Activated CD4-positive, alpha-beta T cell treated with anti-CD3 and anti-CD28 coated beads for 48 hours (primary cell): ENCODE measurements at places on chromosomes 1 and 21.

GRCh38 chr1:53944469-53945182, 873 bp downstream of the IFT25 start:
- DNase-seq, result peak; percentile 9

- DNase-seq, result no peak
These were observed 336.8 kb downstream of the SEC16B start for GRCh38 chr1:177632923-177633615.

DNA sequence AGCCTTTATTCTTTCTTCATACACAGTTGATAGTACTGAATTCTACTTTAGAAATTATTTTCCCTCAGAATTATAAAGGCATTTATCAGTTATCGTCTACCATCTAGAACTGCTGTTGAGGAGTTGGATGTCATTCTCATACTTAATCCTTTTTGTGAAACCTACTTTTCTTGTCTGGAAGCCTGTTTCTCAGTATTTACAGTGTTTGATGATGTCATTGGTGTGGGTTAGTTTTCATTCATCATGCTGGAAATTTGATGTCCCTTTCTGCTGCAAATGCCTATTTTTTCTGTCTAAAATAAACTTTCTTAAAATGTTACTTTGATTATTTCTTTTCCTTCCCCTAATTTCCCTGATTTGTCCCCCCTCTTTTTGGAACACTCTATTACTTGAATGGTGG, 22.8 kb upstream of the ZNF281 start:
- no peak for DNase-seq

- DNase-seq, result no peak
These were observed 18.8 kb upstream of the HAX1 start for GRCh38 chr1:154253671-154254070.

- no peak for DNase-seq
These were observed 408.7 kb downstream of the NCAM2 start for GRCh38 chr21:21406921-21407320.

GRCh38 chr1:169550294-169550693, 36.0 kb downstream of the F5 start:
- no peak for DNase-seq

GRCh38 chr1:49026230-49026811, 249.6 kb upstream of the BEND5 start:
- DNase-seq, result no peak

DNA sequence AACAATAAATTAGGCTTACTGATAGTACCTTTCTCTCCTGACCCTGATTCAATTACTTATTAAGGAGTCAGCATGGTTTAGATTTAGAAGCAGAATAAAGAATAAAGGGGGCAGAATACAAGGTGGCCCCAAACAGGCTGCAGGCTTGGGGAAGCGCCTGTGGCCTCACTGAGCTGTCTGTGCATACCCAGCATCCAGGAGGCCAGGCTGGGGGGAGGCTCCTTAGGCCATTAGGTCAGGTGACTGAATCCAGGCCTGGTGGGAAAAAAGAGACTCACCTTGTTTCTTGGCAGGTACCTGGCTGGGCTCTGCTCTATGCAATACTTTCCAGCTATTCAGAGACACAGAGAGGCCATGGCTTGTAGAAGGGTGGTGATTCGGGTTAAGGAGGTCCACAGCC, 38.8 kb downstream of the PGBD5 start:
- no peak for DNase-seq

DNA sequence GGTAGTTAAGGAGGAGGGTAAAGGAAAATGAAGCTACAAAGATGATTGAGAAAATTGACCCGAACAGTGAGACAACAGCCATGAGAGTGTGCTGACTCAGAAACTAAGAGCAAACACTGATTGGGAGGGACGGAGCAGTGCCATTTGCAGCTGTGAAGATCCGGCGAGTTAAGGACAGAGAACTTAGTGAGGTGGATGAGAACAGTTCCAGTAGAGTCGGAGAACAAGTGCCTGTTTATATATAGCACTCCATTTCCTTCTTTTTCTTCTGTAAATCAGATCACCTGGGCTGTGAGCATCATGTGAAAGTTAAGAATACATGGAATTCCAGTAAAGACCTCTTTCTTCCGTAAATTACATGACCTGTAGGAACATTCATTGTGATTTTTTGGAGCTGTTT, 145.7 kb downstream of the KCNK2 start:
- no peak for DNase-seq

- no peak for DNase-seq
These were observed 7.9 kb downstream of the MEF2D start for GRCh38 chr1:156492591-156493080.

DNA sequence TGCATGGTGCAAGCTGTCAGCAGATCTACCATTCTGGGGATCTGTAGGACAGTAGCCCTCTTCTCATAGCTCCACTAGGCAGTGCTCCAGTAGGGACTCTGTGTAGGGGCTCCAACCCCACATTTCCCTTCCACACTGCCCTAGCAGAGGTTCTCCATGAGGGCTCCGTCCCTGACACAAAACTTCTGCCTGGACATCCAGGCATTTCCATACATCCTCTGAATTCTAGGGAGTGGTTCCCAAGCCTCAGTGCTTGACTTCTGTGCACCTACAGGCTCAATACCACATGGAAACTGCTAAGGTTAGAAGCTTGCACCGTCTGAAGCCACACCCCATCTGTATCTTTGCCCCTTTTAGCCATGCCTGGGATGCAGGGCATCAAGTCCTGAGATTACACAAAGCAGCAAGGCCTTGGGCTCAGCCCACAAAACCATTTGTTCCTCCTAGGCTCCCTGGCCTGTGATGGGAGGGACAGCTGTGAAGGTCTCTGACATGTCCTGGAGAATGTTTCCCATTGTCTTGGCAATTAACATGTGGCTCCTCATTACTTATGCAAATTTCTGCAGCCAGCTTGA, 117.0 kb upstream of the NFIA start:
- DNase-seq, result no peak

DNA sequence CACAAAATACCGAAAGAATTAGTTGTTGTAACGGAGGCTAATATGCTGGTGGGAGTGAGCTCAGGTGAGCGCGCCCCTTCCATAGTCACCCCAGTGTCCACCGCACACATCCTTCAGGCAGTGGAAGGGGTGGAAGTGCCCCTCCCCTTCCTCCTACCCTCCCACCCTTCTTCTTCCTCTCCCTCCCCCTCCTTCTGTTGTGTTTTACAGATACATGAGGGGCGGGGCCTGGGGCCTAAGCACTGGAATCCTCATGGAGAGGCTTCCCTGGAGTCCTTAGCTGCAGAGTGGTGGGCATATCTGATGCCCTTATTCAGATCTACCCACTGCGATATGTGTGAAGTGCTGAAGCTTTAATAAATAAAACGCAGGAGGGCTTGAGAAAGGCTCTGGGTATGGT, 10.3 kb upstream of the ADARB1 start:
- DNase-seq, result no peak

DNA sequence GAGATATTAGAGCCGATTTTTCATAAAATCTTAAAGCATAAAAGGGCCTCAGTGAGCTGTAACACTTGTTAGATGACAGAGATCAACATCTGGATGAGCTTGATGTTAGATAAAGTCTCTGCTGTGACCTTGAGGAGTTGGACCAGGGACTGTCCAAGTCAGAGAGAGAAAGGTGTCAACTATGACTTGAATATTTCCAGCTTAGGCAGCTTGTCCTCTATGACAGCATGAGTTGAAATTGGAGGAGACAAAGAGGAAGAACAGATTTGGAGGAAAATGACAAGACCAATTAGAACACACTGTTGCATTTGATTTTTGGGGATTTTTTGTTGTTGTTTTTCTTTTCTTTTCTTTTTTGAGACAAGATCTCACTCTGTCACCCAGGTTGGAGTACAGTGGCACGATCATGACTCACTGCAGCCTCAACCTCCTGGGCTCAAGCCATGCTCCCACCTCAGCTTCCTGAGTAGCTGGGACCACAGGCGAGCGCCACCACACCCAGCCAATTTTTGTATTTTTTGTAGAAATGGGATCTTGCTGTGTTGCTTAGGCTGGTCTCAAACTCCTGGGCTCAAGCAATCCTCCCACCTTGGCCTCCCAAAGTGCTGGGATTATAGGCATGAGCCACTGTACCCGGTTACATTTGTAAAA, 35.3 kb upstream of the CLIC4 start:
- no peak for DNase-seq

GRCh38 chr1:89692601-89693521, 59.9 kb downstream of the LRRC8C start:
- DNase-seq, result no peak

DNA sequence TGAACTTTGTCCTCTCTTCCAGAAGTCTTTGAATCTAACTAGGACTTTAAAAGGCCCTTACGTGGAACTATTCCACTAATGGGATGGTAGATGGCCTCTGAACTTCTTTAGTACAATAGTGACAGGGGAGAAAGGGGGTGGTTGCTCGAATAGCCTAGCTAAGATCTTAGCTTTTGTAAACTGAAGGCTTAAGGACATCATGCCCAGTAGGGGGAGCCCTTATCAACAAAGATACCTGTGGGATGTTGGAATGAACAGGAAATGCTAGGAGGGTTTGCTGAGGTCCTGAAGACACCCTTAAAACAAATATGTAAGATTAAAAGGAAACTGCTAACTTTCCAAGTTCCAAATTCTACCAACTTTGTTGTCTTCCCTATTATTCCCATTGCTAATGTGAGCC, 33.2 kb downstream of the NHLH2 start:
- DNase-seq, result peak; percentile 55

GRCh38 chr1:162087111-162087510, 17.6 kb downstream of the NOS1AP start:
- DNase-seq, result no peak

DNA sequence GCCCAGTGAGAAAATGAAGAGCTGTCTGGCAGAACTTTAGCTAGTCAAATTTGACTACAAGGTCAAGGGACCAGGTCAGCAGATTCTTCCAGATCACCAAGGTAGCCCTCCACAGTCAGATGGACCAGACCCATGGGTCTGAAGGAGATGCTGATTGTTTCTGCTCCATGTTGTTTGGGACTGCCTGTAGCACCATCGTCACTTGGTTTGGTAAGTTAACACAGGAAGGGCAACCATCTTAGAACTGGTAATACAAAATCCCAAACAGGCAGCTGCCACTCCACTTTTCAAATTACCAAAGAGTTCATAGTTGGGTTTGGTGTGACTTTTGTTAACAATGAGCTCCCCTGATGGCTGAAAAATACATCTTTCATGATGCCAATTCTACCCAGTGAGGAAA, 9.0 kb downstream of the ITPKB start:
- DNase-seq, result no peak

DNA sequence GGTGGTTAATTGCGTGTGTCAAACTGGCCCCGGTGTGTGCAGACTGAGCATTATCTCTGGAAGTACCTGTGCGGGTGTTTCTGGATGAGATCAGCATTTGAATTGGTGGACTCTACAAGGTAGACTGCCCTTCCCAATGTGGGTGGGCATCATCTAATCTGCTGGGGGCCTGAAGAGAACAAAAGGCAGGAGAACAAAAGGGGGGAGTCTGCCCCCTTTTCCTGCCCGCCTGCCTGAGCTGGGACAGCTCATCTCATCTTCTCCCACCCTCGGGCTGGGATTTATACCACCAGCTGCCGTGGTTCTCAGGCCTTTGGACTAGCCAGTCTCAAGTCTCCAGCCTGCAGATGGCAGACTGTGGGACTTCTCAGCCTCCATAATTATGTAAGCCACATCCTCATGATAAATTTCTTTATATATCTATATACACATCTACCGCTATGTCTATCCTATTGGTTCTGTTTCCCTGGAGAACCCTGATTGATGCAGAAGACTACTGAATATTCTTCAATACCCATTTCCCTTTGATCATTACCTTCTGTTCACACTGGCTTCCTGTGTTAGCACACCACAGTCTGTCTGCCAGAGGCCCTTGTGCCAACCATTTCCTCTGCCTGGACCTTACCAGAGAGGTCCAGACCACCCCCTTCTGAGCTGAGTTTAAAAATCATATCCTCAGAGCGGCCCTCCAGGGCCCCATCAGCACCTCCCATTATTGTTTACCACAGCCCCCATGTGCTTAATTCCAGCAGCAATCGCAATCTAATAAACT, 25.2 kb downstream of the RCAN1 start:
- DNase-seq, result no peak

DNA sequence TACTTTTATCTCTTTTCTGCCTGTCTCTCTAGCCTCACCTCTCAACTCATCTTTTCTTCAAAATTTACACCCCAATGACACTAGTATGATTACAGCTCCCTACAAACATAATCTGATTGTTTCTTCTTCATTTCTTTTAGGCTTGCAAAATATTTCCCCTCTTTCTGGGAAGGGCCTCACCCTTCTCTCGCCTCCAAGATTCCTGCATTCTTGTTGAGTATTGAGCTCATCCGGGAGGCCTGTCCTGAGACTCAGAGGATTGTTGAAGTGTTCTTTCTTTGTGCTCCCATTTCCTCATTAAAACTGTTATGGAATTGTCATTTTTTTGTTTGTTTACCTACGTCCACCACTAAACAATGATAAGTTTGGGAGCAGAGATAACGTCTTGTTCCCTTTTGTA, 99.1 kb upstream of the CHRM3 start:
- no peak for DNase-seq

- DNase-seq, result no peak
These were observed 5.1 kb downstream of the LRRN2 start for GRCh38 chr1:204680461-204680860.

- peak; percentile 98 for DNase-seq
These were observed 43.7 kb downstream of the MEF2D start for GRCh38 chr1:156456625-156457465.

GRCh38 chr1:212608959-212609700, 569 bp downstream of the ATF3 start:
- peak; percentile 58 for DNase-seq

- DNase-seq, result no peak
These were observed 9.6 kb downstream of the WRAP73 start for GRCh38 chr1:3640121-3640837.

GRCh38 chr1:166172106-166172505, 5.3 kb upstream of the FAM78B start:
- no peak for DNase-seq

GRCh38 chr1:117600966-117601365, 4.9 kb upstream of the TENT5C start:
- DNase-seq, result no peak

DNA sequence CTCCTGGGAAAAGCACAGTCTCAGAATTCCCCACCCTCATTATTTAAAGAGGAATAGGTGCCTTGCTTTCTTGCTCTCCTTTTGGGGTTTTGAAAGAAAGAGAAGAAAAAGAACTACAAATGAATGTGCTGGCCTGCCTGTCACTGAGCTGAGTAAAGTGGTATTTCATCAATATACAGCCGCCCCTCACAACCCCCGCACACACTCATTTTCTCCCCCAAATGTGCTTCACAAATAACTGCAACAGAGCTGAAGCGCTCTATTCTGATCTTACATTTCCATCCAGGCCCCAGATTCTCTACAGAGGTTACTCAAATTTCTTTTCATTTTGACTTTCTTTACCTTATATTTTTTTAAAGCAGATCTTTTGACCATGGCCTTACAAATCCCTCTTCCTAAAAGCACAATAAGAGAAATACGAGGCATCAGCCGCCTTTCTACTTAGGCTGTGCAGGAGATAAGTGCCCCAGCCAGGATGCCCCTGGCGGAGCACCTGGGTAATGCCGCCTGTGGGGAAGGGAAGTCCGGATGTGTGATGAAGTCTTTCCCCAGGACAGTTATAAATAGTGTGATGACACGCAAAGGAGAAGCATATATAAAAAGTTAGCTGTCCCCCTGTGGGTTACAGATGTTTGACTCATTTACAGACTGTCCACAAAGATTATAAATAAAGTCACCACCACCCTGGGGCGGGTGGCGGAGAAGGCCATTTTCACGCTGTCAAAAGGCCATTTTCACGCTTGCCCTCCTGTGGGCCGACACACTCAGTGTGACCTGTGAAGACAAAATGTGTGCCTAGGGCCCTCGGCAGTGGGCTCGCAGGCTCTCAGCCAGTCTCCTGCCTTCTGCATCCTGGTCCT, 6.5 kb downstream of the KCNN3 start:
- DNase-seq, result peak; percentile 57

- no peak for DNase-seq
These were observed 22.8 kb downstream of the NEK7 start for GRCh38 chr1:198179556-198179981.
